ENCODE measurements at places on chromosomes 4 and X. TPM values are rescaled to one million over a fixed set of nuclear protein-coding genes. Genes with fewer than 3 reads are reported as not detected.

PROM1 gene
- total RNA-seq, result 0.35 TPM

VCX3B gene
- not detected for total RNA-seq

DNA sequence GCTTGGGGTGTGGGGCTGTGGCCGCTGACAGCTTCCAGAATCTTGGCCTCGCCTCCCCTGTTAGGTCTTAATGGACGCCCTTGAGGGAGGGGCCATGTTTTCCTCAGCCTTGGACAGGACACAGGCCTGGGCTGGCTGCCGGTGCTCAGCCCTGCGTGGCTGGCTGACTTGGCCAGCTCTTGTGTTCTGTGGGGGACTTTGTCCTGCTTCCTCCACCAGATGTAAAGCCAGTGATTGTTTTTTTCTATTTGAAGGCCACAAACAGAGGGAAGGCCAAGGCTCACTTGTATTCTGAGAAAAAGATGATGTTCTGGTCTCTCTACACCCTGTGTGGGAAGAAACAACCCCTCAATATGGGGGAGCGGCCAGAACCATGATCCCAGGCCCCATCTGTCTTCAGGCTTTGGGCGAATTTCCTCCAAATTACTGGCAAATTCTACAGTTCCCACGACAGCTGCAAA, 71.3 kb downstream of the HTRA3 start:
- DNase-seq, result peak; percentile 86

DNA sequence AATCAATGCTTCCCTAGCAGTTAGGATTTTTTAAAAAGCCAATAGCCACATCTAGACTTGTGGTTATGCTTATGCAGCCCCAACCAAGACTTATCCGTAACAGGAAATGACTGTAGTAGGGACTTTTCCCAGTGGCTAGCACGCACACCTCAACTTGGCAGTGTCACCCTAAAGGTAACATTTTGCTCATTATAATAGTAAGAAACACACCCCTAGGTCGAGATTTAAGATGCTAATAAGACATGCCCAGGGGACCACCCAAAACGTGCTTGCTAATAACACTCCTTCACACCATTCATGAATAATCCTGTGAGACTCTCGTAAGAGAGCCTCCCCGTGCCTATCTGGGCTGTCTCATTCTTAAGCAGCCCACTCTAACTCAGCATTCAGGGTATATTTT, 195.3 kb downstream of the CHIC1 start:
- DNase-seq, result no peak
